Fibroblast of pulmonary artery (primary cell): ENCODE measurements at places on chromosomes 7 and 10.

DNA sequence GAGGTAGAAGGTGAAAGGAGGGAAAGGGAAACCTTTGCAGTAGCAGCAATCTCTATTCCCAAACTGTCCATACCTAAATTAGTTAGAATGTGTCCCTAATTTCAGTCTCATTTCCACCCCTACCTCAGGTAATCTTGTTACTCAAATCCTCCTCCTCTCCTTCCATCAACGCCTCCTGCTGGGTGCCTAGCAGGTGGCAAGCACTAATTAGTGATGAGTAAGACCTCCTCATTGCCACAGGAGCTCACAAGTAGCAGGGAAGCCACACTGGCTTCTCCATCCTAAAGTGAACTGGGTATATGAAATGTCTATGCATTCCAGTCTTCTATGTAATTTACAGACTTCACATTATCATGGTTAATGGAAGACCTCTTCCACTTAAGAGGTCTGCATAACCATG, 25.7 kb upstream of the FAM133B start:
- DNase-seq: no peak

DNA sequence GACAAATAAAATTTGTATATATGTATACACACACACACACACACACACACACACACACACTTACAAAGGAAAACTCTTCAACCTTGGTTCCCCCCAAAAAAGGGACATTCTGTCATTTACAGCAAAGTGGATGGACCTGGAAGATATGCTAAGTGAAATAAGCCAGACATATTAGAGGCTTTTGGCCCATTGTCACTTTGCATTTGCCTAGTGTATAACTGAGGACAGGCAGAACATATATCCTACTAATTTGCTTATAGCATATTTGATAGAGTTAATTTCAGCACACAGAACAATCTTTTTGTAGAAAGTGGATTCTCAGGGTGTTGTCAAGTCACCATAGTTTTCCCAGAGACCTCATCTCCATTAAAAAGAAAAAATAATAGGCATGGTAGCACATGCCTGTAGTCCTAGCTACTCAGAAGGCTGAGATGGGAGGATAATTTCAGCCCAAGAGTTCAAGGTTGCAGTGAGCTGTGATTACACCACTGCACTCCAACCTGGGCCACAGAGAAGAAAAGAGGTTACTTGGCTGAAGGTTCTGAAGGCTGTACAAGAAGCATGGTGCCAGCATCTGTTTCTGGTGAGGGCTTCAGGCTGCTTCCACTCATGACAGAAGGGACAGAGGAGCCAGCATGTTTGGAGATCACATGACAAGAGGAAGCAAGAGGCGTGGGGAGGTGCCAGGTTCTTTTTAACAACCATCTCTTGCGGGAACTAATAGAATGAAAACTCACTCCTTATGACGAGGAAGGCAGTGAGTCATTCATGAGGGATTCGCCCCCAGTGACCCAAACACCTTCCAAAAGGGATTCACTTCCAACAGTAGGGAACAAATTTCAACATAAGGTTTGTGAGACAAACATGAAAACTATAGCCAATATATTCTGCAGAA, 135.6 kb downstream of the TMEM168 start:
- peak; percentile 72 for DNase-seq

GRCh38 chr10:79074732-79075131, 6.0 kb downstream of the ZMIZ1 start:
- DNase-seq: no peak

DNA sequence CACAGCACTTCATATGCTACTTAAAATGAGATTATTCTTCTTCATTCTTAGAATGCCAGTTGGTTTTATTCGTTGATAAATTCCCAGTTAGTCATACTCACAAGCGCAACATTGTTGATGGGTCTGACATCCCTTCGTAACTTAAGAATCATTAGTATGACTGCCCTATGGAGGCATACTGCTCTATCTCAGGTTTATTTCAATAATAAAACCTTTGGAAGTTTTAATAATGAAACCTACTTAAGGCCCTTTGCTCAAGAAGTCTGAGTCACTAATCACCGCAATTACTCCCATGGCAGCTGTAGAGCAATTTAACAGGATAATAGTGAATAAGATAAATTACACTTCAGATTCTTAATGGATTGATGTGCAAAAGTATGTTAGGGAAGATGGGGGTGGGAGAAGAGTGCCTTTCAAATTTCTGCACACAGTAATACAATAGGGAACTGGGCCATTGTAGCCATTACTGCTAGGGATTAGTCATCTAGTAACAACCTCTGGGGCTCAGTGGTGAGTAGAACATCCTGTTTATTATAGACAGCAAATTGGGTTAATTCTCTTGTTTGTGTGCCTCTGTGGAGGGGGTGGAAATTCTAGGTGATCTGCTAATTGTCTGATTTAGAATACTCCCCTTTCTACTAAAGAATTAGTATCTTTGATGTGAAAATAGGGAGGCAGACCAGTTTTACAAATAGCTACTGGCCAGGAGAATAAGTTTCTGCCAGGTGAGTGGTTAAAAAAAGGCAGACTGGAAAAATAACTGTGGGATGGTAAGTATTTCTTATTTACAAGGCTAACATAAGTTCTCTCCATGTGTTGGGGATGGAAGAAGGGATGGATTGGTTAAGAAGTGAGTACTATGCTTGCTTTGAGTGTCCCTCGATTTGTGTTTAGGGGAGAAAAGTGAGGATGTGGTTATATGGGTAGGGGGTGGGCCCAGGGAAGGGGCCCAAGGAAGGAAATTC, 74.5 kb upstream of the VKORC1L1 start:
- peak; percentile 54 for DNase-seq

GRCh38 chr7:120395526-120396019, 122.6 kb downstream of the KCND2 start:
- no peak for DNase-seq

DNA sequence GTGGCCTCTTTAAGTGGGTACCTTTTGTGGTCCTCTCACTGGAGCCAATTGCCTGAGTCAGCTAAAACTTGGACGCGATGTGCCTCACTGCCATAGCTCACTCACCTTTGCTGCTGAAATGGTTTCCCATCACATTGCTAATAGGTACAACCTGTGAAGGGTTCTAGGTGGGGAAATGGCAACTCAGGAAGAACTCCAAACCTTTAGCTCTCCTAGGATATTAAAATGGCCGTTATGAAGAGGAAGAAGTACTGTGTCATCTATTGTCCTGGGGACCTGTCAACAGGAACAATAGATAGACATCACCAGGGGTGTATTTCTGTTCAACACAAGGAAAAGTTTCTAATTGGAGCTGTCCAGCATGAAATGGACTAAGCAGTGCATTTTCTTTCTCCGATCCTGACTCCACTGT, 1.2 kb upstream of the ZNF655 start:
- peak; percentile 15 for DNase-seq

DNA sequence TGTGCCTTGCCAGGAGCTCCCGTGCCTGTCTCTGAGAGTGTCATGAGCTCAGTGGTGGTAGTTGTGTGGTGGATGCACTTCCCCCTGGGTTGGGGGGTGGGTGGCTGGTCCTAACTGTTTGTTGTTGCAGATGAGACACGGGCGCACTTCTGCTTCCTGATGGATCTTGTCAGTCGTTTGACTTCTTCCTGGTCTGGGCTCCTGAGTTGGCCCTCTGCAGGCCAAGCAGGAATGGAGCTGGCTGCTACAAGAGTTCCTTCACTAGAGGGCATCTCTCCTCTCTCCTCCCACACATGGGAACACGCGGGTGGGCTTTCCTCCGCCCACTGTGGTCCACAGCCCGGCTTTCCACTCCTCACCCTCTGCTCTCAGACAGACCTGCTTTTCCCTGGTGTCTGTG, 82.0 kb downstream of the BMS1 start:
- peak; percentile 13 for DNase-seq
